ENCODE measurements at places on chromosomes 7 and 10. TPM values are rescaled to one million over a fixed set of nuclear protein-coding genes. Genes with fewer than 3 reads are reported as not detected.
A peak's percentile ranks its signal among the peaks of the same experiment; 100 is the strongest.

Gene CALCR
- total RNA-seq, result not detected

DNA sequence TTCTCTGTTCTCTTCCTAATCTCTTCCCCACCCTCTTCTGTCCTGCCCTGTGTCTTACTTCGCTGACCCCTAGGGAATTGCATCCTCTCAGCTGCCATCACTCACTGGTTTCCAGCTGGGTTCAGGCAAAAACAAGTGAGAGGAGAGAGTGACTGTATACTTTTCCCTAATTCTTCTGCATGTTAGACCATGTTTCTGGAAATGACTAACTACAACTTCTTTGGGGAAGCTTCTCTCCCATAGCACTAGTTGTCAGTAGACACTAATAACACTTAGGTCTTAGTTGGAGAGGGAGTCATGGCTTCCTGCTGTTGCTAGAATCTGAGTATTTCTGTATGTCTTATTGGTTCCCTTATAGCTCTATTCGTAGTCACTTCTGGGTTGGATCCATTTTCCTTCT, 299.0 kb upstream of the FZD1 start:
- no peak overlapping the region for H3K4me3 ChIP-seq
- H3K27me3 ChIP-seq, result no peaks in the 10 kb centered on the region
- no peaks in the 10 kb centered on the region for H3K4me1 ChIP-seq
- H3K36me3 ChIP-seq, result no peaks in the 10 kb centered on the region

- DNase-seq, result no peak
- no peaks in the 10 kb centered on the region for H3K36me3 ChIP-seq
- H3K4me3 ChIP-seq, result no peak overlapping the region
- H3K27ac ChIP-seq, result no peak overlapping the region
These were observed 82.3 kb downstream of the UNCX start for GRCh38 chr7:1314908-1315450.

DNA sequence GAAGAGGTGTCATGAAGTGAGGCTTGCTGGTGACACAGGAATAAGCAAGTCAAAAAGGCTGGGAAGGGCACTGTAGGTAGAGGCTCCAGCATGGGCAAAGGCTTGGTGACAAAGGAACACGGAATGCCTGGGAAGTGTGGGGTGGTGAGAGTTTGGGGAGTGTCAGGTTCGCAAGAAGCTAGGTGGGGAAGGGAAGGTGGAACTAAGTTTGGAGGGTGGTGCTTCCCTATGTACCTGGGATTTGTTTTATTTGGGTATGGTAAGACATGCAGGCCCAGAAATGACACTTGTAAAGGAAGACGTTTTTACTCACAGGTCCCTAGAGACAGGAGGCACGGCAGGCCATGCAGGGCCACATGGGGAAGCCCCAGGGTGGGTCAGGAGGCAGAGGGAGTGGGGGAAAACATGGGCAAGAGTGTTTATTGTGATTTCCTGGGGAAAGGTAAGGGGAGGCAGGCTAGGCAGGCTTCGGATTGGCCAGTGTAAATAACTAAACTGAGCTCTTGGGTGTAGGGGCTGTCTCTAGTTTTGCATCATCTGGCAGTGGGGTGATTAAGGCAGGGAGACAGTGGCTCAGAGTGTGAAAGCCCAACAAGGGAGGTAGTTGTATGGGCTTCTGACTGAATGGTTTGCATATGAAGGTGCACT, 52.1 kb downstream of the SH2D4B start:
- H3K4me1 ChIP-seq, result no peaks in the 10 kb centered on the region
- H3K36me3 ChIP-seq, result no peaks in the 10 kb centered on the region
- no peak overlapping the region for H3K4me3 ChIP-seq

- H3K4me1 ChIP-seq, result peaks cover 36% of the 10 kb centered on the region
- no peak overlapping the region for H3K4me3 ChIP-seq
- peak overlapping the region; percentile 96 for H3K27ac ChIP-seq
These were observed 4.4 kb downstream of the UBE2H start for GRCh38 chr7:129948338-129948737.

- no peak overlapping the region for H3K27ac ChIP-seq
- H3K36me3 ChIP-seq, result no peaks in the 10 kb centered on the region
- no peaks in the 10 kb centered on the region for H3K4me1 ChIP-seq
- H3K4me3 ChIP-seq, result no peak overlapping the region
- DNase-seq, result no peak
- H3K27me3 ChIP-seq, result no peaks in the 10 kb centered on the region
These were observed 9.2 kb downstream of the OR2A5 start for GRCh38 chr7:144057954-144058353.

DNA sequence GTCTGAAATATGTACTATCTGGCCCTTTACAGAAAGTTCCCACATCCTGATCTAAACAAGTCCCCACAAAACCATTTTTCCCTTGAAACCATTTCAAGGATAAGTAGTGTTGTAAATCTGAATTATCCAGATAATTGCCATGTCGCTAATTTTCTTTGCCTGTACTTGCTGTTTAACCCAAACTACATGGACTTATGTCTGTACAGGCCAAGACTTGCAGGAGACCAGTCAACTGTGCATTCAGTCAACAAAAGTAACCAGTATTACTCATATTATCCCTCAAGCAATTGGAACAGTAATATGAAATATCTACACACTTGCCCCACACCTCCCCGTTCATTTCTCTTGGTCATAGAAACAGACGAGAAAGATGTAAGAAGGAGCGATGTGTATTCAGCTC, 347.8 kb upstream of the NFE2L3 start:
- no peak overlapping the region for H3K27ac ChIP-seq
- no peaks in the 10 kb centered on the region for H3K36me3 ChIP-seq
- no peaks in the 10 kb centered on the region for H3K27me3 ChIP-seq
- DNase-seq, result no peak
- H3K4me3 ChIP-seq, result no peak overlapping the region
